Left renal cortex interstitium (tissue), 4 donors: ENCODE measurements at places on chromosomes 3 and 15. TPM values are rescaled to one million over a fixed set of nuclear protein-coding genes. Genes with fewer than 3 reads are reported as not detected.

DNA sequence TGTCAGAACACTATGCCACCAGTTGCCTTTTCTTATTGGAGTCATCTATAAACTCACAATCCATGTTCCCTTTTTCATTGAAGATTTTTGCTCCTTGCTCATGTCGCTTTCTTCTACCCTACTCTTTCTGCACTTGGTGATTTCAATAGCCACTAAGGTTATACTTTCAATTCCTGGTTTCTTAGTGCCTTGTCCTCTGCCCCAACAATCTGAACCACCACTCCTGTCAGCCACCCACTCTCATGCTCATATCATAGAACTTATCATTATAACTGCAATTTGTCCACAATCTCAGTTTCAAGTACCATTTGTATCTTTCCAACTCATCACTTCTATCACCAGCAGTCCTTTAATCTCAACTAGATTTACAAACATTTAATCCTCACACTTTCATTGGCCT lies 10.0 kb upstream of the GRAMD1C start:
- DNase-seq, result no peak

- no peak for DNase-seq
Observed at GRCh38 chr15:52148403-52148802, 35.8 kb upstream of the BCL2L10 start.

- no peak for DNase-seq
Observed at GRCh38 chr3:169914321-169914720, 2.9 kb downstream of the SAMD7 start.

DNA sequence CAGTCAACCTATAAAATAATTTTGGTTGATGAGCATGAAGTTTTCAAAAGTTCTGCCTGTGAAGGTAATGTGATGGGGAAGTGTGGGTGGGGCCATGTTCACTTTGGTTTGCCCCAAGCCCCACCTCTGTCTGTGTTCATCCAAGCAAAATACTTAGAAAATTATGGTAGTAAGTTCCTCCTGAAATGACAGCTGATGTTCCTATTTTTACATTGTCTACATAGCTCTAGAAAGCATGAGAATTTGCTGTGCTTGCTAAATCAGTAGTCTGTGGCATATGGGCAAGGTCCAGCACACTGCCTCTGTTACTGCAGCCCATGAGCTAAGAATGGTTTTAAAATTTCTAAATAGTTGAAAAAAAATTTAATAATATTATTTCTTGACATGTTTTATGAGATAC lies 21.9 kb upstream of the CP start:
- DNase-seq, result no peak

DNA sequence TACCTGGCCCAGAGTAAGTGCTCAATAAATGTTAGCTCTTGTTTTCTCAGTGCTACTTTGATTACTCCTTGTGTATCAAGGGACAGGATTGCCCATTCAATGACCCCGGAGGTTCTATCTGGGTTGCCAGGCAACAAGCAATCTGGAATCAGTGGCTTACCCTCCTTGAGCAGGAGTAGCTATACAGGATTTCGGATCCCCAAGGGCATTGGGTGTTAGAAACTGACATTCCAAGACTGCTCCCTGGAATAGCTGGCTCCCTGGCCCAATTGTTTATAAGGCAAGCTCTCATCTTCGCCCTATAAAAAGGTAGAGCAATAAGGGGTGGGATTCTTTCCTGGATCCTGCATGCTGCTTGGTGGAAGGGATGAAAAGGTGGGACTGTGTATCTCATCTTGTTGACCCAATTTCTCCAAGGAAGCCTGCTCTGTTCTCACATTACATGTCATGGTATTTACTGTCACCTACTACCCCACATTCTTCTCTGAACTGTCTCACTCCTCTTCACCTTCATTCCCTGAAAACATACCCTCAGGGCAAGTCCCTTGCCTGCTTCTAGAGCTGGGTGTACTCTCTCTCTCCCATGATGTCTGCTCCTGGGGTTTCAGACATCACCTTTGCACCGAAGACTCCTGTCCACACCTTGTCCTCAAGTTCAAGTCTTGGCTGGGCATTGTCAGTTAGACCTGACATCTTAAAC lies 26.4 kb upstream of the SCN10A start:
- DNase-seq, result no peak

GRCh38 chr3:184022323-184022722 lies 4.6 kb upstream of the ABCC5 start:
- DNase-seq, result no peak

DNA sequence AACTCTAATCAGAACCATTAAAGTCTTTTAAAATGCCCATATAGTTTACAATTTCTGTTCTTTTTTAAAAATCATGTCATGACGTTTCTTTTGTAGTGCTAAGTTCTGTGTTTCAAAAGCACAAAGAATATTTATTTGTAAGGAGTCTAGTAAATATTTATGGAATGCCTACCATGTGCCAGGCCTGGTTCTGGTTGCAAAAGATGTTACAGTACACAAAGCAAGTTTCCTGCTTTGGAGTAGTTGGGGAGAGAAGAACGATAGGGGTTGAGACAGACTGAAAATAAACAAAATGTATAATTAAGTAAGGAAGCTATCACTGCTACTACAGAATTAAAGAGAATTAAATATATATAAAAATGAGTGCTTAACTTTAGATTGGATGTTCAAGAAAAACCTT lies 86.8 kb upstream of the CMSS1 start:
- DNase-seq, result no peak

- DNase-seq, result no peak
Observed at GRCh38 chr15:80798911-80799310, 19.7 kb downstream of the CEMIP start.

- DNase-seq, result no peak
Observed at GRCh38 chr15:63369781-63370180, 11.9 kb downstream of the CA12 start.

DNA sequence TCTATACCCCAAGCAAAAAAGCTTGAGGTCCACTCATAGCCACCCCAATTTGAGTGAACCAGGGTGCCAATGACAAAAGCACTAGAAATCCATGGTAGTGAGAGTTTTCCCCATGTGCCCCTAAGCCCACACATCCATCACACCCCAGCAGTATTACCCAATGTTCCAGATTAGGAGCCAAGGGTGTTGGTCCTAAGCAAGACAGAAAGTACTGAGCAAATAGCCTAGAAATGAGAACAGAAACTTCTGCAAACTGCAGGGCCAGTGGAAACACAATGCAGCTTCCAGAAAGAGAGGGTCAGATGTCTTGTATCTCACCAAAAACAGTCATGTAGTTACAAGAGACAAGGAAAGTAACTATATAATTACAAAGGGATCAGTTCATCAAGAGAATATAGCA lies 10.9 kb upstream of the OXTR start:
- DNase-seq, result no peak

DNA sequence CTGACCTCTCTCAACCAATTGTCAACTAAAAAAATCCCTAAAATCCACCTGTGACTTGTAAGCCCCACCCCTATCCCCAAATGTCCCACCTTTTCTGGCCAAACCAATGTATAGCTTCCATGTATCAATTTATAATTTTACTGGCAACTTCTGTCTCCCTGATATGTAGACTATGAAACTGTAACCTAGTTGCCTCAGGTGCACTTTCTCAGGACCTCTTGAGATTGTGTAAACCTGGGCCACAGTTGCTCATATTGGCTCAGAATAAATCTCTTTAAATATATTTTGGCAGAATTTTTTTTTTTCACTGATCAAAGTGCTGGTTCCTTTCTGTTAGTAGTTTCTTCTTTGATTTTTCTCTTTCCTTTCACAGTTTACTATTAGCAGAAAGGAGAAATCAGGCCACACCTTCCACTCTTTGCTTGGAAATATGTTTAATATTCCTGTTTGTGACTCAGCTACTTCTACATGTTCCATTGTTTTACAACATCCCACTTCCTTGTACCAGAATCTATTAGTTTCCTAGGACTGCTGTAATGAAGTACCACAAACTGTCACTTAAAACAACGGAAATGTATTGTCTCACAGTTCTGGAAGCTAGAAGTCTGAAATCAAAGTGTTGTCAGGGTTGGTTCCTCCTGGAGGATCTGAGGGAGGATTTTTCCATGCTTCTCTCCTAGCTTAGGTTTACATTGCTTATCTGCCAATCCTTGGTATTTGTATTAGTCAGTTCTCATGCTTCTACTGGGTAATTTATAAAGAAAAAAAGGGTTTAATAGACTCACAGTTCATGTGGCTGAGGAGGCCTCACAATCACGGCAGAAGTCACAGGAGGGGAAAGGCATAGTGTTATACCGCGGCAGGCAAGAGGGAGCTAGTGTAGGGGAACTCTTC lies 801.2 kb upstream of the ARPP21 start:
- no peak for DNase-seq

- peak; percentile 53 for DNase-seq
Observed at GRCh38 chr15:33086500-33087121, 107.9 kb downstream of the FMN1 start.

GRCh38 chr3:136667081-136667480 lies 85.1 kb downstream of the STAG1 start:
- no peak for DNase-seq

- no peak for DNase-seq
Observed at GRCh38 chr3:73653877-73654276, 29.1 kb upstream of the PDZRN3 start.

DNA sequence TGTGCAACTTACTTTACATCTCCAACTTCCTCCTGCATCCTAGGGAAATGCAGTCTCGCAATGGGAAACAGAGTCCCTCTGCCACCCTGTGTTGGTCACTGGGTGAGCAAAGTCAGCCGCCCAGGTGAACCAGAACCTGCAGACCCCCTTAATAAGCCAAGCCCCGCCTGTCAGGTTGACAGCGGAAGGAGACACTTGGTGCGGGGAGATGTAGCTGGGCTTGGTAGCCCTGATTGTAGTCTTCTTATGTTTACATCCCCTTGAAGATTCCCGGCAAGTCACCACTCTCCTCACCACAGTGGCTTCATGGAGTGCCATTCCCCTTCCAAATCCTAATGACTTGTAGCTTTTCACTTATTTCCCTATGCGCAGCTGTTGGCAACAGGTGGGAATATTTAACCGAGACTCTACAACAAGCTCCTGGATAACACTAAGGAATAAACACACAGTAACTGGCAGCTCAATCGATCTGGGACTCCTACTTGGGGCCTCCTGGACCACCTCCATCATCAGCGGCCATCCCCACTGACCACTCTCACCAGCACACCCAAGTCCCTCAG lies 17.7 kb upstream of the CLSTN2 start:
- DNase-seq, result no peak

- no peak for DNase-seq
Observed at GRCh38 chr3:119826711-119827608, 45.1 kb downstream of the NR1I2 start.

DNA sequence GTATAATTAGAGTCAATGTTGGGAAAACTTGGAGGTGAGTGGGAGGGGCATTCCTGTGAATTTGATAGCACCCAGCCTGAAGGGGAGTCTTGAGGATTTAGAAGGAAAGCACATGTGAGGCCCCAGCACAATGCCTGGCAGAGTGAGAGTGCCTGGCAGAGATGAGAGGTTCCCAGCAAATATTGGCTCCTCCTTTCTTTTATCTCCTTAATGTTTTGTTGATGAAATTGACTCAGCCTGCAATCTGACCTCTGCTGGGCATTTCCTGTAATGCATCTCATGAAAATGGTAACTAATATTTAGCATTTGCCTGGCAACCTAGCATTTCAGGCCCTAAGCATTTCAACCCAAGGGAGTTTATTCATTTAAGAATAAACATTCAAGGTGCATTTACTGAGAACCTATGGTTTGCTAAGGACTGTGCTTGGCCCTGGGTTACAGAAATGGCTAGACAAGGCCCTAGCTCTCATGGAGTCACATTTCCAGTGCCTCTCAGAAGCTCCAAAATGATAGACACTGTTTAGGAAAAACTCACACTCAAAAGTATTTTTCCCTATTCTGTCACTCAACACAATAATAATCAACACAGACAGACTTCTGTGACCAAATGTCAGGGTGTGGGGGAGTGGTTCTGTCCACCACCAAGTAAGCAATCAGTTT lies 19.0 kb downstream of the PDHB start:
- no peak for DNase-seq

- no peak for DNase-seq
Observed at GRCh38 chr3:89217148-89217685, 109.8 kb downstream of the EPHA3 start.

DNA sequence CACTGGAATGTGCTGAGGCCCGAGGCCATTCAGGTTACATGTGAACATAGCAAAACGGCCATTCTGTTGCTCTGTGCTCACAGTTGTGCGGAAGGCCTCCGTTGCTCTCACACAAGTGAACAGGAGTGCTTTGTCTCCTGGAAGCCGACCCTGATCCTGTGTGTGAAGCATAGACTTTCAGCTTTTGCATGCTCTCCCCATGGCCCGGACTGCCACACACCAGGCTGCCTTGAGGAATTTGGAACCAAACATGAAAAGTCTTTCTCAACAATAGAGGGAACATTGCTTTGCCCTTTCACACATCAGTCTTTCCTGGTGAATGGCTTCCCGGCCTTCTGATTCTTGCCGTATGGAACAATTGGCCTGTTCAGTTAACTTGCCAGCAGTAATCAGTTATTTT lies 154.8 kb upstream of the LRIG1 start:
- DNase-seq, result no peak

DNA sequence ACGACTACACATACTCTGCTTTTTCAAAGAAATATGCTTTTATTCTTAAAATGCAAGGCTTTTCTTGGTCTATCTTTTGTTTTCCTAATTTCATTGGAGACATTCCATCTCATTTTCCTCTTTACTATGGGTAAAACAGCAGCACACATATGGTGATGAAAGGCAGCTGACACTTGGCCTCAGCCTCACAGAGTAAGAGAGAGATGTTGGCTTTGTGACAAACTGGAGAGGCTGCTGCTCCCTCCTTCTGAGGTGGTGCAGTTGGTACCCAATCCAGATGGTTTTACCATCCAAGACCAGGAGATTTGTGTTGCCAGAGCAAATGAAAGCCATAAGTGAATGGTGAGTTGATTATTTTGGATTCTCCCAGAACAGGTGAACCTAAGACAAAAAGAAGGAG lies 13.2 kb upstream of the SLC2A2 start:
- no peak for DNase-seq

- no peak for DNase-seq
Observed at GRCh38 chr15:47349179-47349578, 368.1 kb upstream of the SEMA6D start.

GRCh38 chr3:38085943-38086324 lies 46.9 kb downstream of the DLEC1 start:
- no peak for DNase-seq

The ZNF662 gene
- polyA plus RNA-seq, result 38.4 TPM

The SAMMSON gene
- not detected for polyA plus RNA-seq

The ITIH3 gene
- 7.7 TPM for polyA plus RNA-seq

The HRG gene
- 1.8 TPM for polyA plus RNA-seq

The GPR176 gene
- 14.2 TPM for polyA plus RNA-seq

The LYZL4 gene
- not detected for polyA plus RNA-seq

The PRR20G gene
- not detected for polyA plus RNA-seq
